Neural crest cell (in vitro differentiated cells): ENCODE measurements at places on chromosomes 1 and 21.

DNA sequence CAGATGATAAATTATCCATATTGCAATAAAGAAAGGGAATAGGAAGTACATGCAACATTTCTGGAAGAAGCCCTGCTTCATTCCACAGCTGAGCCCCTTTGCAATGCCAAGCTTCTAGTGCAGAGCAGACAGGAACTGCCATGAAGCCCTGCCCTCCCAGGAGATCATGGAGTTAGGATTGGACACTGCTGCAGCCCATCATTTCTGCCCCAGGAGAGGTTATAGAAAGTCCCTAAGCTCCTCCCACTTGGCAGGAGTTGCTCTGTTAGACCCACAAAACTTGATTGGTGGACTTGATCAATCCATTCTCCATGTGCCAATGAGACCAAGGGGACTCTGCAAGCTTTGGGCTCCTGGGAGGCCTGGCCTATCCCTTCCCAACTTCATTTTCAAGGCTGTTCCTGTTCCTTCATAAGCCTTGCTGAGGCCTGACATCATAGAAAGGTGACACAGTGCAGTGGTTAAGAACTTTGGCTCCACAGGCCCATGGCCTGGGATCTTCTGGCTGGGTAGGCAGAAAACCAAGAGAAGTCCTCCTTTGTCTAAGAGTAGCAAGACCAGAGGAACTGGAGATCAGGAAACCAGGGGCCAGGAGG, 1.3 kb upstream of the LAPTM5 start:
- DNase-seq, result no peak

- no peak for DNase-seq
Measured at GRCh38 chr1:26177182-26177684, at the start of gene CNKSR1. CNKSR1 (plus strand) TSS chr1:26177491; CDS start chr1:26177548, 57 bp downstream.

- DNase-seq, result no peak
Measured at GRCh38 chr1:221150996-221151395, 271.8 kb downstream of the HLX start.

DNA sequence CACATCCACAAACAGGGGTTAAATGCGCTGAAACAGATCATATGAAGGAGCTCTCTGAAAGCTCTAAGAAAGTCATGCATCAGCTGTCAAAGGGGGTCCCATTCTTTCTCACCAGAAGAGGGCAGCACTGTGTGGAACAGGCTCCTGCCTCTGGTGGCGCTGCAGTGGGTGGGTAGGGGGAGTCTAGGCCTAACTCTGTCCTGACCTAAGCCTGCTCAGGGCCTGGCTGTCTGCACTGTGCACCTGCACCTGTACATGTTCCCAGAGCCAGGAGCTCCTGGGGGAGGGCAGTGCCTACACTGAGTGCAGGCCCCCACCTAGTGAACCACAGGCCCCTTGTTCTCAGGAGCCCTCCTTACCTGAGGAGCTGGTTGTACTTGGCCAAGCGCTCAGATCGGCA, 16.0 kb downstream of the ENO1 start:
- peak; percentile 60 for DNase-seq

DNA sequence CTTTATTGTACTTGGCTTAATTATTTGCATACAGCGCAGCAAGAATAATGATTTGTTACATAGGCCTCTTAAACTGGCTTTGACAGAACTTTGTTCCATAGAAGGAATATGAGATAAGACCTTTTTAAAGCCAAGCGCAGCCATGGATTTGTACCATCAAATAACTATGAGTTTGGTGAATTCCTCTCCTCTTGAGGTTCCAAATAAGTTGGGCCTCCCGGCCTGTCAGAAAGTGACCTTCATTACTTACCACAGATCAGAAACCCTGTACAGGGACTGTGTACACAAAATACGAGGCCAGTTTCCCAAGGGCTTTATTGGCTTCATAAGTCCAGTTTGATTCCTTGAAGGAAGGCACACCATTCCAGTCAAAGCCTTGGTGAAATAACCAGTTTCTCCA, 21.8 kb upstream of the HSD3B1 start:
- no peak for DNase-seq

DNA sequence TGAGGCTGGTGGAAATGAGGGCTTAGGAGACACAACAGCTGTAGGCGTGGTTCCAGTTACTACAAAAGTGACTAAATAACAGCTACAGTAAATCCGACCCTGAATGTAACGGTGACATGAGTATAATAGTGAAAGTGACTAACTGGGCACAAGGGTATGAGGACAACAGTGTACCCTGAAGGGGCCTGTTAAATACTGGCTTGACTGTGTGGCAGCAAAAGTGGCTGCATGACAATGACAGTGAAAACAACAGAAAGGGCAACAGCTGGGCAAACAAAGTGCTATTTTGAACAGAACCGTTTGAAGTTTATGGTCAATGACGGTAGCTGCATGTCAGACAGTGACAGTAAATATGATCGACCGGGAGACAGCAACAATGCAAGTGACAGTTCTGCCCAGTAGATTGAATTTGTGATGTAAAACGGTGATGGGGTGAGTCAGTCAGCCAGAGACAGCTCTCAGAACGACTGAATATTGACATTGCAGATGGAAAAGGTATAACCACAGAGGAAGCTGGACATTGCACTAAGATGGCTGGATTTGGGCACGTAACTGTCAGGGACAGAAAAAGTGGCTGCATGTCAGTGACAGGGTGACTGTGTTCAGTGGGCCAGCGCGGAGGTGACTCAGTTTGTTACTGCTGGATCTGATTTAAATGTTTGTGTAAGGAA, 1.2 kb upstream of the ZBTB40 start:
- DNase-seq, result no peak

GRCh38 chr1:169047074-169047473, 59.4 kb upstream of the ATP1B1 start:
- no peak for DNase-seq

- DNase-seq, result no peak
Measured at GRCh38 chr1:152086760-152087159, 2.1 kb downstream of the TCHHL1 start.

DNA sequence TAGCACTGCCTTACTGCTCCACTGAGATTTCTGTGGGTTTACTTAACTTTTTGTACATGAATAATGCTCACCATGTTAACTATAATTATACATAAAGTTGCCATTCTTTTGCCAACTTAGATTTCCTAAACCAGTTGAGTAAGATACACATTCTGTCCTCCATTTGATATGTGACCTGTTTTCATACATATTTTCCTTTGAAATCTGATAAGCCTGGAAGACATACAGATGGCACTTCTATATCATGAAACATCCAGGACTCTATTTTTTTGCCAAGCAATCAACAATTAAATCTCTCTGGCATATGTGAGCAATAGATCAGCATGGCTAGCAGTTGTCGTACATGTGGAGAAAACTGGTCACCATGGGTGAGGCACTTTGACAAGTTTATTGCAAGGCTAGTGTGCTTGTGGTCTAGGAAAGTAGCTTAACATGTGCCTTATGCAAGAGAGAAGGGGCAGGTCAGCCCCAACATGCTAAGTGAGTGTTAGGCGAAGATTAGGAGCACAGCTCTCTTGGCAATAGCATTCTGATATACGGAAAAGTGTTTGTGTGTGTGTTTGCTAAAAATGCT, 14.2 kb downstream of the PRRX1 start:
- no peak for DNase-seq

DNA sequence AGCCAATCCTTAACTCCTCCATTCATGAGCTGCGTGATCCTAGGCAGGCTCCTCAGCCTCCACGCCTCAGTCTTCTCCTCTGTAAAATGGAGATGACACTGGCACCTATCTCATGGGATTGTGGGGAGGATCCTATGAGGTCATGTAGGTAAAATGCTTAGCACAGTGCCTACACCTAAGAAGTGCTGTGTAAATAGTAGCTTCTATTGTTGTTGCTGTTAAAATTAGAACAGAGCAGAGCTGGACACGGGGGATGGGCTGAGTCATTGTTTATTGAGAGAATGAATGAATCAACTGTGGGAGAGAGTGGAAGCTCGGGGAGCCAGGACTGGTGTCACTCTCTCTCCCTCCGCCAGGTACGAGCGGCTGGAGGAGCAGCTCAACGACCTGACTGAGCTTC, 43.0 kb downstream of the TMCC2 start:
- DNase-seq, result no peak

GRCh38 chr1:84121360-84121759, 22.7 kb upstream of the PRKACB start:
- DNase-seq, result no peak

- no peak for DNase-seq
Measured at GRCh38 chr1:160238408-160238807, 23.9 kb downstream of the DCAF8 start.

DNA sequence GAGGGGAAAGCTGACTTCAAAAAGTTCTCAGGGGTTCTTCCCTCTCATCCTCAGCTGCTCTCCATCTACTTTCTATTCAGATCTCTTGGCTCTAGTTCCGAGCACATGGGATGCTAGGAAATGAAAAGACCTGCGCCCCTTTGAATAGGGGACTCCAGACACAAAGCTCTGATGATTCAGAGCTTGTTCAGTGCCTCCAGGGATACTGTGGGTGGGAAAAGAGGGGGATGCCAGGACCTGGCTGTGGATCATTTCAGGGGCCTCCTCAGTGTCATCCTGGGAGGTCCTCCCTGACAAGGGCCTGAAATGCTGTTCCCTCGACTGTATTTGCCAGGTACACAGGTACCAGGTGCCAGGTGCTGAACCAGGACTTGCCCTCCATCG, 943 bp upstream of the KIAA0040 start:
- no peak for DNase-seq

DNA sequence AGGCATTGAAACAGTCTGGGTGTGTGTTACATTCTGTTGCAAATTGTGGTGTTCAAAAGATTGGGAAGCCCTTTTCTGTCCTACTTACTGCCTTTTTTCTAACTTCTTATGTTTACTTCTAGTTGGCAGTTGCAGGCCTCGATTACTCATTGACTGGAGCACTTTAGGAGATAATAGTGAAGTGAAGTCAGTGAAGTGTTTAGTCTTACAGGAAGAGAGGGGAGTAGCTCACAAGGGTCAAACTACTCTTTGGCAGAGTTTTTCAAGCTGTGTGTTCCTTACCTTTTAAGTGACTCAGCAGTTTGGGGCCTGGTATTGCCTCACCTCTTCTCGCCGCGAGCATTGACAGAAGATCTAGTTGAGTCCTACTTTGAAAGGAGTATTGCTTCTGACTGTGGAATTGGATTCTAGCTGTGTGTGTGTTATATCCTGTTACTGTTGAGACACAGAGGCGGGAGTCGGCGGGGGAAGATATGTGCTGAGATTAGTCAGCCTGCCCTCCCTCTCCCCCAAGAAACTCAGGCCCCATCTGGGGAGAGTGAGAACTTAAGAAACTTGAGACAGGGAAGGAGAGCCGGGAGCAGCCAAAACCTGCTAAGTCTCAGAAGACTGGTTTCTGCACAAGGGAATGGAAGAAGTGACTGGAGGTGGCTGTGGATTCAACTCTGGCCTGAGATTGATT, 19.3 kb downstream of the AHCYL1 start:
- no peak for DNase-seq

DNA sequence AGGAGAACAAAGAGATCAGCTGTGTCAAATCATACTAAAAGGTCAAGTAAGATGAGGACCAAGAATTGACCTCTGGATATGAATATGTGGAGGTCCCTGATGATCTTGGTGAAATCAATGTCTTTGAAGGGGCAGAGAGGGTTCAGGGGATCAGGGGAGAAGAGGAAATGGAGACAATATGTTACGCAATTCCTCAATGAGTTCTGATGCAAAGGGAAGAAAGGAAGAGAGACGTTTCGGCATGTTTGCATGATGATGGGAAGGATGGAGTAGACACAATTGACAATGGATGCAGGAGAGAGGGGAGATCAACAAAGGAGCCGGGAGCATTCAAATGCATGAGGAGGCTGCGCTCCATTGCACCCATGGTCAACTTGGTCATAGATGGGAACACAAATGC, 36.0 kb upstream of the GUCA2B start:
- DNase-seq, result no peak

- no peak for DNase-seq
Measured at GRCh38 chr1:241999026-241999425, at the start of gene MAP1LC3C. MAP1LC3C (minus strand) TSS chr1:241999098; CDS start chr1:241999008, 90 bp downstream.
